NCI-H1417 treated with DMSO at 0.1 percent for 48 hours (cell line): ENCODE measurements at places on chromosomes 5 and 9.

- DNase-seq = no peak
These were observed 36.9 kb upstream of the GLRA1 start for GRCh38 chr5:151961557-151961956.

DNA sequence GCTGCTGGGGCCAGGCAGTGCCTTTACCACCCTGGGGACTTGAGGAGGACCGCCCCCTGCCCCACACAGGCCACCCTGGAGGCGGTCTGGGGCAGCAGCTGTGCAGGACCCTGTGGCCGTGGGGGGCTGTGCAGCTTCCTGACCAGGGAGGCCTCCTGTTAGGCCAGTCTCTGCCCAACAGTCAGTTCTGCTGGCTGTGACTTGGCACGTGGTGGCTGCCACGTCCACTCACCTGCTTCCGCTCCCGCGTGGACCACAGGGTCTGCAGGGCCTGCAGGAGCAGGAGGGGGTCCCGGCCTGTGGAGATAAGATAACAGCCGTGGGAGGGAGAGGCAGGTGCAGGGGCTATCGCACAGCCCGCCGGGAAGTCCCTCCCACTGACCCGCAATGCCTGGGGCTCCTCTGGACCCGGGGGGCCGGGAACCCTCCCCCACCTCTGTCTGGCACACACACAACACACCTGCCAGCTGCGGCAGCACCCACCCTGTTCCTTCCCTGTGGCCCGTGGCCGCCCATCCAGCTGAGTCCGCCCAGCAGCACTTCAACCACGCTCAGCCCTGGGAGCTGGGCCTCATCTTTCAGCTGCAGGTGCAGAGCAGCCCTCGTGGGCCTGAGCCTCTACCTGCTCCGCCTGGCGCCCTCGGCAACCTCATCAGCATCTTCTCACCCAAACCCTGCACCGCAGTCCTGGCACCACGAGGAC, 39.7 kb downstream of the EXD3 start:
- peak; percentile 77 for DNase-seq

DNA sequence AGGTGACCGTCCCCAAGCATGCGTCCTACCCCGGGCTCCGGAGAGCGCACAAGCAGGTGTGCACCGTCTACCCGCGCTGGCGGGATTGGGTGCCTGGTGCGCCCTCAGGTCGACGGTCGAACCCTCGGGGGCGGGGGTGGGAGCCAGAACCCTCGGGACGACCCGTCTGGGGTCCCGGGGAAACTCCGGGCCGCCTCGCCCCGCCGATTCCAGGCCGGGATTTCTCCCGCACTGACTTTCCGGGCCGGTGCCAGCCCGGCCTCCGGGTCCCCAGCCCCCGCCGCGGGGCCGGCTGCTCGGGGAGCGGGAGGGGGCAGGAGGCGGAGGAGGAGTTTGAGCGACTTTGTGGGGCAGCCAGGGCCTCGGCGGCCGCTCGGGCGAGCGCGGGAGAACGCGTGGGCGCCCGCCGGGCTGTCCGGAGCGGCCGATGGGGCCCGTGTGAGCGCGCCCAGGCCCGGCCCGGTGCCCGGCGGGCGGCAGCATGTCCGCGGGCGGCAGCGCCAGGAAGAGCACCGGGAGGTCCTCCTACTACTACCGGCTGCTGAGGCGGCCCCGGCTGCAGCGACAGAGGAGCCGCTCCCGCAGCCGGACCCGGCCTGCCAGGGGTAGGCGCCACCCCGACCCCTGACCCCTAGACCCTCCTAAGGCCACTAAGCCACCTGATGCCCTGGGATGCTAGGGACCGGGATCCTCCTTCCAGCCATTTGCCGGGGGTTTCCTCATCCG, at the start of gene DAB2IP:
DAB2IP (plus strand) TSS at position 340 of the 726 bp plus-strand sequence; CDS start at position 482, 142 bp downstream.
- DNase-seq = no peak

- DNase-seq = no peak
These were observed 68.4 kb downstream of the NRG2 start for GRCh38 chr5:139974661-139975060.

- DNase-seq = no peak
These were observed 1542.2 kb upstream of the CDH9 start for GRCh38 chr5:28580616-28581015.

DNA sequence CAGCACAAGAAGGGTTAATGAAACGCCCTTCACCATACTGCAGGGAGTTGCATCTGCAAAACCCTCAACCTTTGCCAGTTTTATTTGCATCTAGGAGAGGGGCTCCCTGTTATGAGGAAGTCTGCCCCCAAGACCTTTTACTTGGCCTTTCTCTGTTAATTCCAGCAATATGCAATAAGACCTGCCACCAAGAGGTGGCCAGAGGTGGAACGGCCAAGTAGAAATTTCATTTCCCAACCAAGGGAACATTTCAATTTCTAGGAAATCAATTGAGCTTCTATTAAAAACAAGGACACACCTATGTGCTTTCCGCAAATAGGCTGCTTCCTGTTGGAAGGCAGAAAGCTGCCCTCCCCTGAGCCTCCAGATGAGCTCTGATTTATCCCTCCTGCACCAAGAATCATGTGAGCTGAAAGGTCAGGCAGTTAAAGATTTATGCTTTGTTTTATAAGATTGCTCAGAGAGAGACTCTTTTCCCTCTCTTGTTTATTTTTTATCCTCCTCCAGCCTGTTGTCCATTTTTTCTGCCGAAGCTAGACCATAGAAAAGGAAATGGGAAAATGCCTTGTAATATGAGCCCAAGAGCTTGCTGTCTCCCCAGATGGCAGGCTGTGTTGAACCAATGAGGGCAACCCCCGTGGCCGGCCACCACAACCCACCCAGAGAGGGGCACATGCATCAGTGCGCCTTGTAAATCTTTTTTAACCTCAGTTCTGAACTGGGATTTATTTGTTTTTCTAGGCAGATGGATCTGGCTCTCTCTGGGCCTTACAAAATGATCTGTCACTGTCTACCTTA, 572.8 kb downstream of the TLE1 start:
- DNase-seq = no peak

- DNase-seq = no peak
These were observed 877 bp upstream of the CAMSAP1 start for GRCh38 chr9:135908093-135908753.

DNA sequence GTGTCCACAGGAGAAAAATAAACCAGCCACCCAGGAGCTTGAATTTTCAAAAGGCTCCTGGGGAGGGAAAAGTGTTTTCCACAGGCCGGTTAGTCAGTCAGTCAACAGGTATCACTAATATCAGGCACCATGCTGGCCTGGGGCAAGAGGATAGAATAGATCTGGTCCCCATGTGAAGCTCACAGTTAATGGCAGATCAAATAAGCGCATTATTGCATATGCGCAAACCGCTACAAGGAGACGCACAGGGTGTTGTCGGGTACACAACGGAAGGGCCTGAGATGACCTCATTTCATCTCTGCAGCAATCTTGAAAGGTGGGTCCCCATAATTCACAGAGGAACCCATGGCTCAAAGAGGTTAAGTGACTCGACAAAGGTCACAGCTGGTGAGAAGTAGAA, 260.7 kb downstream of the CRB2 start:
- DNase-seq = no peak

DNA sequence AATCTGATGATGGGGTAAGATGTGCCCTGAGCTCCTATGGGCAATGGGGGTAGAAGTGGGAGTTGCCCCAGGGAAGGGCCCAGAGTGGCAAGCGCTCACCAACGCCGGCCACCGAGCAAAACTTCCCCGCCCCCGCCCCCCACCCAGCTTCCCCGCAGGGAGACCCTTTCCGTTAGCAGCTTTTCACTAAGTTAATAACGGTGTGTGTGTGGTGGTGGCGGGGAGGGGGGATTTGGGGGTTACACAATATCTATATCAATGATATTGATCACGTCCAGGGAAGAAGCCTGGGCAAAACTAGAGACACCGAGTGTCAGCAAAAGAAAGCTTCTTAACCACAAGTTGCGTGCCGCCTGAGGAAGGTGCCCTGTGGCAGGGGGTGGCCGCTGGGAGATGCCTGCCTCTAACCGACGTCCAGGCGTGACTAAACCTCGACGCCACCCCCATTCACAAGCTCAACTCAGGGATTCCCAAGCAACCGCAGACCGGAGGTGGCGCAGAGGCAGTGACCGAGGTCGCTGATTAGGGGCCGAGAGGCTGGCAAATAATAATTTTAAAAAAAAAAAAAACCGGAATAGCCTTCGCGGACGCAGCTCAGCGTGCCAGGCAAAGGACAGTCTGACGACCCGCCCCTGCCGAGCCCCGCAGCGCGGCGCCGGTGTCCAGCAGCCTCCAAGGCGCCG, 222.6 kb downstream of the MEF2C start:
- no peak for DNase-seq

DNA sequence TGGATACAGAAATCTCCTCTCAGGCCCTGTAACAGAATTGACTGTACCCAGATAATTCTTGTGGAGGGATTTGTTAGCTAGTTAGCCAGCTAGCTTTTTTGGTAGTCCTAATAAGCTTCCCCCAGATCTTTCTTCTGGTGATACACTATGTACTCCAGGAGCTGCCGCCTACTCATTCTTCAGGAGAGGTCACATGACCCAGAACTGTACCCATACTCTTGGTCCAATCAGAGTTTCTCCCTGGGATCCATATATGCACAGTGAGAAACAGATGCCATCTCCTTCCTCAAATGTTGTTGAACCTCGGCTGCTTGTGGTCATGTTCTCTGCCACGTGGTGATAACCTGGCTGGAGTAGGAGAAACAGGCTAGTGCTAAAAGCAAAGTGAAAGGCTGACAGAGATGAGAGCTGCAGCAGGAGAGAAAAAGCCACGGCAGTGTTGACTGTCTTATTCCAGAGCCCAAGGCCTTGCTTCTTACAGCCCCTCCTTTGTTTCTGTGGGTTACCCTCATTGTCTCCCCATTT, 123.0 kb upstream of the RFX3 start:
- no peak for DNase-seq

DNA sequence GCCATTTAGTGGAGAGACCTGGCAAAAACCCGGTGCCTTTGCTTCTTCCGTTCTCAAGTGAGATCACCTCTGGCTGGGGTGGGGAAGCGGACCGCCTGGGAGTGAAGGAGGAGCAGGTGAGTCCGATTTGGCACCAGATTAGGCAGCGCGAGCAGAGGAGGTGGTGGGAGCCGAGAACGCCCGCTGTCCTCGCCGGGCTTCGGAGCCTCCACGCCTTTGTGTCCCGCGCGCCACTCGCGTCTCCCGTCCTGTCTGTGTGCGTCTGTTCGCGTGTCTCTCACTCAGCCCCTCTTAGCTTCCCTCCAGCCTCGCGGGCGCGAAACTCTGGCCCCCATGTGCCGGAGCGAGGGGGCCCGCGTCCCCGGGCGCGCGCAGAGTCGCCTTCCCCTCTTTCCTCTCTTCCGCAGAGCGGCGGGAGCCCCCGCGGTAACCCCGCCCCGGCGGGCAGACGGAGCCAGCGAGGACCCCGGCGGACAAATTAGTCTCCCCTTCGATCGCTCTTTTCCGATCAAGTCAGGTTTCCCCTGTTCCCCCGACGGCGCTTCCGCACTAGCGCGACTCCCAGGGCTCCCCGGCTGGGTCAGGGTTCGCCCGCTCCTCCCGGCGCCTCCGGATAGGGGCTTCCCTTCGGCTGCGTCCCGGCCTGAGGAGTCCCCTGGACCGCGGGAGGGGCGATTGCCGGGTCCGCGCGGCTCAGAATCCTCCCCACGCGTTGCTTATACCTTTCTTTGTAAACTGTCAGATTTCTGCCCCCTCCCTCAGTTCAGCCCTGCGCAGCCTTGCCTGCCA, 7.1 kb downstream of the POU4F3 start:
- DNase-seq = no peak

DNA sequence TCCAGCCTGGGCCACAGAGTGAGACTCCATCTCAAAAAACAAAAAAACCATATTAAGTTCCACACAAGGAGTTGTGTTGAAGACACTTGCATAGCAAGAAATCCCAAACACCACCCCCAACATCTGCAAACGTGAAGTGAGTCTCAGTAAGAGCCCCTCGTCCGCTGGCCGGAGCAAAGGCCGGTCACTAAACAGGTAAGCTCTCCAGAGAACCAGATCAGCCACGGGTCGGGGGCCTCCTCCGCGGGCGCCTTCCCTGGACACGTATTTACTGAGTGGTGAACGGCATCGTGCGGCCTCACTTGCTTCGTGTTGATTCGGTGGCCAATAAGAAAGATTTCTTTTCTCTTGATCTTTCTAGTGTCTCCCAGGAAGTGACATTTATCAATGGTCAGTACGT, 93.6 kb downstream of the MRPL36 start:
- DNase-seq = no peak

GRCh38 chr9:27247756-27248155, 49.2 kb downstream of the EQTN start:
- no peak for DNase-seq

DNA sequence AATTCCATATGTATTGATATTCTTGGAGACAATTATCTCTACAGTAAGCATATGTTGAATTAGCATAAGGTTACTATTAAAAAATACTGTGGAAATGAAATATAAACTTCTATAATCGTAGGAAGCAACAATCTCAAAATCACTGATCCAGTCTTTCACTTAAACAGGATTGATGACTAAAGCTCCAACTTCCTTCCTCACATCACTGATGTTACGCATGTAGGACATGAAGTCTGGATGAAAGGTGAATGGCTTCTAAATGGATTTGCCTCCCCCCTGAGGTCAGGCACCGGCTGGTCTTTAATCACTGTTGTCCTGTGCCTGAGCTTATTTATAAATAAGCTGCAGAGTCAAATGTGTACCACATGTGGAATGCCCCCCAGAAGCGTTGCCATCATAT, 157.1 kb upstream of the NFIB start:
- no peak for DNase-seq

DNA sequence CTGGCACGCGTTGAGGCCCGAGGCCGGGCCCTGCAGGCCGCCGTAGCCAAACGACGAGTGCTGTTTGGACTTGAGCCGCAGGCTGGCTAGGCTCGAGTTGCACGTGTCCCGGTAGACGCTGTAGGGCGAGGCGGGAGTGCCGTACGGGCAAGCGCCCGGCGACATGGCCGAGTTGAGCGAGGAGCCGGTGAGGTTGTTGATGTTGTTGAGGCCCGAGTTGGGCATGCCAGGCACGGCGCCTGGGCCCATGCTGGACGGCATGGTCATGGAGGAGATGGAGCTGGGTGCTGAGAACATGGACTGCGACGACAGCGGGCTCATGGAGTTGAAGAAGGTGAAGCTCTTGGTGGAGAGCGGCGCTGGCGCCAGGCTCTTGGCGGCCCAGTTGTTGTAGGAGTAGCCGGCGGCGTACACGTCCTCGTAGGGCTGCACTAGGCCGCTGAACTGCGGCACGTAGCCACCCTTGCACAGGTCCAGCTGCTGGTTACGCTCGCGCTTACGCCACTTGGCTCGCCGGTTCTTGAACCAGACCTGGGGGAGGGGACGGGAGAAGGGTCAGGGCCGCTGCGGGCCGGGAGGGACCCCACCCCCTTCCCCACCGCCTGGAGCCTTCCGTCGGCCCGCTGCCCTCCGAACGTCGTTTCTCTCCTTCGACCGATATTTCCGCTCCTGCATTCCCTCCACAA, 5.1 kb downstream of the PITX1 start:
- DNase-seq = no peak
